ENCODE measurements at places on chromosomes 3 and 15.
A peak's percentile ranks its signal among the peaks of the same experiment; 100 is the strongest.

DNA sequence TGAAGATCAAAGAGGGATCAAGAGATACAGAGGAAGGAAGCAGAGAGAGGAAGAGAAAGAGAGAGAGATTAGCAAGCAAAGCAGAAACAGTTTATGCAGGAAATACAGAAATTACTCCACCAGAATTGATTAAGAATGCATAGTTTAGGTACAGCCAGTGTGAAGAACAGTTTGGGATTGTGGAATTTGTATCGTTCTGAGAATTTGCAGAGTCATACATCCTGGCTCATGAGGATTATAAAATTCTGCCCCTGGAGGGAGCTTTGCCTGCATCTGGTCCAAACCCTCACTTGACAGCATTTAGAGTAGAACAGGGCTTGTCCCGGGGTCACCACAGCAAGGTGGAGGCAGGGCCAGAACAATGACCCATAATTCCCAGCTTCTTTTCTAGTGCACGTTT lies 44.1 kb downstream of the MASP1 start:
- H3K4me1 ChIP-seq: no peaks in the 10 kb centered on the region
- no peak overlapping the region for H3K4me3 ChIP-seq
- H3K36me3 ChIP-seq: no peaks in the 10 kb centered on the region
- no peaks in the 10 kb centered on the region for H3K27me3 ChIP-seq

DNA sequence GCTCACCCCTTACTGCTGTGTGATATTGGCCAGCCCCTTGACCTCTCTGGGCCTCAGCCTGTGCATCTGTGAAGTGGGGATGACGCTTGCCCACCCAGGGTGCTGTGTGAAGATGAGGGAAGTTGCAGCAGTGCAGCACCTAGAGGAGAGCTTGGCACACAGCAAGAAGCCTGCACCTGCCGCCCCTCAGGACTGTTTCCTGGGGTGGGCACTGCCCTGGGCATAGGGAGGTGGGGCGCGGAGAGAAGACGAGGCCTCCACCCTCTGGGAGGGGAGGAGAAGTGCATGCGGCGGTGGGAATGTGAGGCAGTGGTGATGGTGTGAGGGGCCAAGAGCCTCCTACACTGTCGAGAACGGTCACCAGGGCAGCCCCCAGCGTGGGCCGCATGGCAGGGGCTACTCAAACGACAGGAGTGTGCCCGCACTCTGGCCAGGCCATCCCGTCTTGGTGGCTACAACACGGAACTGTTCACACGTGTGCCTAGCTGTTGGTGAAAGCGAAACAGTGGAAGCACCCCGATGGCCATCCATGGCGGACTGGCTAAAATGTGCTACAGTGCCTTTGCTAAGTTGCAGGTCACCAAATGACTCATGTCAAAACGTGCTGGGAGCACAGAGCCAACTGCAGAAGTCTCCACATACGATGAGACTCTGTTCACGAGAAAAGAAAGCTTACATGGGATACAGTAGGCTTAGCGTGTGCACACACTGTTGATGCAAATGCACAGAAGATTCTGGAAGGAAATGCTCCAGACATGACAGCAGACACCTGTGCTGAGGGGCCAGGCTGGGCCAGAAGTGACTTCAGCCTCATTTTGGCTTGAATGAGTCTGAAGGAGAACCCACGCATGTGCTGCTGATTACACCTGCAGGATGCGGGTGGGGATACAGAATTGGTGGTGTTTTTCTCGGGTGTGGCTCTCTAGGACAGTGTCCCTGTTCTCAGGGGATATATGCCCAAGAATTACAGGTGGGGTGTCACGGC lies 40.4 kb upstream of the IQSEC1 start:
- H3K4me3 ChIP-seq: no peak overlapping the region
- no peak overlapping the region for H3K27ac ChIP-seq
- no peaks in the 10 kb centered on the region for H3K27me3 ChIP-seq

- H3K4me3 ChIP-seq: no peak overlapping the region
- H3K36me3 ChIP-seq: no peaks in the 10 kb centered on the region
Observed at GRCh38 chr15:69972436-69972835, 125.3 kb downstream of the TLE3 start.

GRCh38 chr3:41847679-41848078 lies 114.2 kb downstream of the ULK4 start:
- H3K27ac ChIP-seq: no peak overlapping the region
- no peaks in the 10 kb centered on the region for H3K36me3 ChIP-seq
- DNase-seq: no peak
- H3K27me3 ChIP-seq: no peaks in the 10 kb centered on the region
- H3K4me3 ChIP-seq: no peak overlapping the region

DNA sequence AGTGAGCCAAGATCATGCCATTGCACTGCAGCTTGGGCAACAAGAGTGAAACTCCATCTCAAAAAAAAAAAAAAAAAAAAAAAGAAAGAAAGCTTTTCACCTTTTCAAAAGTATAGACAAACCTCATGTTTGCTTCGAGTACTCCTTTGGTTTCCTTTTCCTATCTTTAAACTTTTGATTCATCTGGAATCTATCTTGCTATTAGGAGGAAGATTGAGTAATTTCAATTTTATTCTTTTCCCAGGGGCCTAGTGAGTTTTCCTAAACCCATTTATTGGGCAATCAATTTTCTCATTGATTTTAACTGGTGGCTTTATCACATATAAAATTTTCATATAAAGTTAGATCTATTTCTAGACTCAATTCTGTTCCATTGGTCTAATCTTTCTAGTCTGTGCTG lies 190.5 kb upstream of the VEPH1 start:
- H3K27ac ChIP-seq: no peak overlapping the region
- no peak for DNase-seq
- H3K27me3 ChIP-seq: no peaks in the 10 kb centered on the region
- no peaks in the 10 kb centered on the region for H3K36me3 ChIP-seq

DNA sequence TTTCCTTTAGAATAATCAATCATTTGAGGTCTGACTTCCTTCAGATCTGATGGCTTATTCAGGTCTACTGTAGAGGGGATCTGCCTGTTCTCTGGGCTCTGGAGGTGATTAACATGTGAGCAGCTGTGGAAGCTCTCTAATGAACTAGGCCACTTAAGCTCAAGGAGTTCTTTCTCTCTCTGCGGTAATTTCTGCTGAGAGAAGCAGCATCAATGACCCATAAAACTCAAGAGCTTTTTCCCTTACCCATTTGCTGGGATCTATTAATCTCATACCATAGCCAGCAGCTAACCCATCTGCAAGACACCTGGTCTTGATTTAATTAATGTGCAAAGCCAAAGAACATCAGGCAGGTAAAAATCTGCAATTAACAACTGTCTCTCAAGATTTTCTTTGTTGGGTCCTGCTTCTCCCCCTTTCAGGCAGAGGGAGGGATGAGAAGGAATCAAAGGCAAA lies 73.2 kb upstream of the DLG1 start:
- DNase-seq: no peak
- no peaks in the 10 kb centered on the region for H3K36me3 ChIP-seq
- H3K4me1 ChIP-seq: peaks cover 7% of the 10 kb centered on the region
- no peaks in the 10 kb centered on the region for H3K27me3 ChIP-seq
- no peak overlapping the region for H3K4me3 ChIP-seq

GRCh38 chr3:143525408-143525807 lies 322.9 kb downstream of the SLC9A9 start:
- DNase-seq: no peak
- no peaks in the 10 kb centered on the region for H3K27me3 ChIP-seq
- H3K4me1 ChIP-seq: peaks cover 3% of the 10 kb centered on the region
- no peaks in the 10 kb centered on the region for H3K36me3 ChIP-seq
- no peak overlapping the region for H3K27ac ChIP-seq

GRCh38 chr3:100169201-100169920 lies 55.1 kb upstream of the FILIP1L start:
- no peaks in the 10 kb centered on the region for H3K27me3 ChIP-seq
- no peak overlapping the region for H3K4me3 ChIP-seq
- no peak overlapping the region for H3K27ac ChIP-seq

DNA sequence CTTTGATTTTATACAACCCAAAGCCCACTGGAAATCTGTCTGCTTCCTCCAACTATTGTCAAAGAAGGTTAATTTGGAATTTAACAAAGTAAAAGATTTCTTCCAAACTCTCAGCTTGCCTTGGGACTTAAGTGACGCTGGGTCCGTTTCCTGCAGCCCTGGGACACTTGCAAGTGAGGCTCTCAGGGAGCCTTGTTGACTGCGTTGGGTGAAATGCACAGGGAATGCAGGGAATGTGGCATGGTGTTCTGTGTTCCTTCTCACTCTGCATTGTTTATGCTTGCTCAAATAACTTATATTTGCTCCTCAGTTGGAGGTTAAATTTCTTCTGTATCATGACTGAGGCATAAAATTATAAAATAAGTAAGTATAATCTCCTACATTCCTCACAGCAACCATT lies 60.9 kb upstream of the TJP1 start:
- H3K36me3 ChIP-seq: no peaks in the 10 kb centered on the region
- H3K27ac ChIP-seq: no peak overlapping the region
- H3K27me3 ChIP-seq: no peaks in the 10 kb centered on the region
- peak; percentile 26 for DNase-seq
- no peak overlapping the region for H3K4me3 ChIP-seq

GRCh38 chr15:29616512-29616911 lies 205.8 kb downstream of the TJP1 start:
- no peaks in the 10 kb centered on the region for H3K4me1 ChIP-seq
- H3K36me3 ChIP-seq: no peaks in the 10 kb centered on the region
- DNase-seq: no peak
- no peak overlapping the region for H3K27ac ChIP-seq
- no peak overlapping the region for H3K4me3 ChIP-seq

GRCh38 chr3:195148549-195148948 lies 122.4 kb downstream of the XXYLT1 start:
- peak overlapping the region; percentile 29 for H3K4me3 ChIP-seq
- peaks cover 63% of the 10 kb centered on the region for H3K4me1 ChIP-seq
- no peaks in the 10 kb centered on the region for H3K27me3 ChIP-seq
- H3K27ac ChIP-seq: peak overlapping the region; percentile 68

- H3K36me3 ChIP-seq: no peaks in the 10 kb centered on the region
- H3K4me1 ChIP-seq: no peaks in the 10 kb centered on the region
- no peak overlapping the region for H3K27ac ChIP-seq
- H3K4me3 ChIP-seq: no peak overlapping the region
- no peak for DNase-seq
Observed at GRCh38 chr3:34109021-34109420, 310.6 kb downstream of the PDCD6IP start.

GRCh38 chr3:169809230-169809795 lies 3.4 kb upstream of the LRRIQ4 start:
- peaks cover 23% of the 10 kb centered on the region for H3K4me1 ChIP-seq
- no peaks in the 10 kb centered on the region for H3K36me3 ChIP-seq
- no peak overlapping the region for H3K4me3 ChIP-seq

GRCh38 chr3:54862526-54862925 lies 65.3 kb downstream of the LRTM1 start:
- H3K36me3 ChIP-seq: no peaks in the 10 kb centered on the region
- H3K27ac ChIP-seq: no peak overlapping the region
- no peak for DNase-seq

DNA sequence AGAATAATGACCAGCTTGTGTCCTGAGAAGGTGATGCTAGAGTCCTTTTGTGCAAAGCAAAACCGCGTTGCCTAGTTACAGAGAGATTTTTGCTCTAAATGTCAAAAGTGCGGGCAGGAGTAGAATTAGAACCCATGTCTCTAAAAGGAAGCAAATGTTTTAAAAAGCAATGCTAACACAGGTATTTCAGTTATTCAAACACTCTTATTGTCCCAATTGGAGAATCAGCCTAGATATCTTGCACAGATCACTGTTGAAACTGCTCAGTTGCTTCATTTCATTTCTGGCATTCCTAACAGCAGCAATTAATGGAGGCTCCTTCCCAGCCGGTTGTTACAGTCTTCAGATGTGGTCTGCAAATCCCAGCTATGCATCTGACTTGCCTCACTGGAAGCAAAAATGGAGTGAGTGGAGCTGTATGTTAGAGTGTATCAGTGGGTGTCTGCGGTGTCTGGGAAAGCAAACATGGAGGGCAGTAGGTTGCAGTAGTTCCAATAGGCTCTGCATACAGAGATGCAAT lies 55.6 kb upstream of the SEMA6D start:
- H3K36me3 ChIP-seq: no peaks in the 10 kb centered on the region
- no peak overlapping the region for H3K4me3 ChIP-seq
- no peak for DNase-seq
- no peak overlapping the region for H3K27ac ChIP-seq
- H3K27me3 ChIP-seq: no peaks in the 10 kb centered on the region

- no peak overlapping the region for H3K27ac ChIP-seq
- H3K4me1 ChIP-seq: peaks cover 25% of the 10 kb centered on the region
- no peaks in the 10 kb centered on the region for H3K27me3 ChIP-seq
- no peaks in the 10 kb centered on the region for H3K36me3 ChIP-seq
- no peak for DNase-seq
- H3K4me3 ChIP-seq: no peak overlapping the region
Observed at GRCh38 chr15:78101423-78102105, 9.2 kb downstream of the SH2D7 start.

GRCh38 chr3:101556064-101556463 lies 5.6 kb upstream of the TRMT10C start:
- DNase-seq: no peak
- H3K27me3 ChIP-seq: peaks cover 4% of the 10 kb centered on the region
- no peaks in the 10 kb centered on the region for H3K4me1 ChIP-seq
- no peak overlapping the region for H3K27ac ChIP-seq

DNA sequence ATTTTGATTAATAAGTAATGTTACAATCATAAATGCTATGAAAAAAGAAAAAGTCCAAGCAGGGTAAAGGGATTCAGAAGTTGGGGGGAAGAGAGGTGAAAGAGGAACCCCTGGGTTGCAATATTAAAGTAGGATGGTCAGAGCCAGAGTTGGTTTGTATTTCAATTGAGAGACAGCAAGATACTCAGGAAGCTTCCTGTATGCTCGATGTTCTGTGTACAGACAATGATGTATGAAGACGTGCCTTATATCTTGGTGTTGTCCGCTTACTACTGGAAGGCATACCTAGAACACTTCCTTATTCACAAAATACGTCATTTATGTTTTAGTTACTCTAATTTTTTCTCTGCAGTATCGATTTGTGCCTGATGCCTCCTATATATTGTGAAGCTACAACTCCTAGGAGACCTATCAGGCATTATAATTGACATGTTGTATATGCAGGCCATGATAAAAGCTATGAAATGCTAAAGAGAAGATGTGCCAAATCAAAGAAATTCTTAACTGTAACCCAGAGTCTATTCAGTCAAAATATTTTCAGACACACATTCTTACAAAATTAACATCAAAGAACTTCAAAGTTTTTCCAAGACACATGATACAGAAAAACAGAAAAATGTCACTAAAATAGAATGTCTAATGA lies 87.5 kb downstream of the TBL1XR1 start:
- peaks cover 14% of the 10 kb centered on the region for H3K4me1 ChIP-seq
- no peaks in the 10 kb centered on the region for H3K36me3 ChIP-seq
- H3K27me3 ChIP-seq: no peaks in the 10 kb centered on the region
- H3K27ac ChIP-seq: no peak overlapping the region
- no peak for DNase-seq

- DNase-seq: no peak
- peaks cover 51% of the 10 kb centered on the region for H3K4me1 ChIP-seq
- H3K4me3 ChIP-seq: no peak overlapping the region
- H3K27ac ChIP-seq: peak overlapping the region; percentile 42
Observed at GRCh38 chr3:188272481-188273372, 118.8 kb downstream of the LPP start.

GRCh38 chr15:77036537-77037387 lies 34.1 kb downstream of the TSPAN3 start:
- DNase-seq: no peak
- no peaks in the 10 kb centered on the region for H3K27me3 ChIP-seq
- no peak overlapping the region for H3K4me3 ChIP-seq
- H3K27ac ChIP-seq: no peak overlapping the region
- H3K36me3 ChIP-seq: no peaks in the 10 kb centered on the region

- H3K27ac ChIP-seq: peak overlapping the region; percentile 53
- no peaks in the 10 kb centered on the region for H3K36me3 ChIP-seq
- no peaks in the 10 kb centered on the region for H3K27me3 ChIP-seq
- peaks cover 19% of the 10 kb centered on the region for H3K4me1 ChIP-seq
- no peak overlapping the region for H3K4me3 ChIP-seq
- no peak for DNase-seq
Observed at GRCh38 chr3:45544024-45544716, 50.4 kb upstream of the LIMD1 start.
